ENCODE measurements at places on chromosomes 5 and 9. TPM values are rescaled to one million over a fixed set of nuclear protein-coding genes. Genes with fewer than 3 reads are reported as not detected.

The GAS1 gene
- 0.12 TPM for total RNA-seq

The IL9 gene
- not detected for total RNA-seq

The ZDHHC11 gene
- total RNA-seq, result 9.9 TPM

The SPINK6 gene
- total RNA-seq, result not detected

The DIPK1B gene
- total RNA-seq, result not detected

The HAPLN1 gene
- not detected for total RNA-seq

The HRH2 gene
- 21.4 TPM for total RNA-seq

The SUSD3 gene
- total RNA-seq, result 40.1 TPM

The TMED9 gene
- total RNA-seq, result 99.9 TPM

The TRPM3 gene
- not detected for total RNA-seq

The ZNF300 gene
- total RNA-seq, result 0.26 TPM

The HTR4 gene
- total RNA-seq, result not detected

The COL23A1 gene
- total RNA-seq, result 0.19 TPM

The PCDHAC2 gene
- total RNA-seq, result not detected

The TMEM252 gene
- not detected for total RNA-seq

The TOR4A gene
- total RNA-seq, result 10.9 TPM

The RANBP6 gene
- total RNA-seq, result 24.0 TPM

The GRPEL2 gene
- 27.2 TPM for total RNA-seq

The SURF6 gene
- 16.5 TPM for total RNA-seq

Measured in activated CD8-positive, alpha-beta memory T cell treated with anti-CD3 and anti-CD28 coated beads, Interleukin-2, amount 10 ng/mL, durations not matched to agents 7 days and 5 days (primary cell).